ENCODE measurements at places on chromosomes 7 and 10. TPM values are rescaled to one million over a fixed set of nuclear protein-coding genes. Genes with fewer than 3 reads are reported as not detected.

LOXL4 gene
- 0.51 TPM for total RNA-seq

GRCh38 chr10:26087666-26088065, 128.9 kb upstream of the GAD2 start:
- DNase-seq = no peak

CACNA2D1 gene
- total RNA-seq = 7.8 TPM

DNA sequence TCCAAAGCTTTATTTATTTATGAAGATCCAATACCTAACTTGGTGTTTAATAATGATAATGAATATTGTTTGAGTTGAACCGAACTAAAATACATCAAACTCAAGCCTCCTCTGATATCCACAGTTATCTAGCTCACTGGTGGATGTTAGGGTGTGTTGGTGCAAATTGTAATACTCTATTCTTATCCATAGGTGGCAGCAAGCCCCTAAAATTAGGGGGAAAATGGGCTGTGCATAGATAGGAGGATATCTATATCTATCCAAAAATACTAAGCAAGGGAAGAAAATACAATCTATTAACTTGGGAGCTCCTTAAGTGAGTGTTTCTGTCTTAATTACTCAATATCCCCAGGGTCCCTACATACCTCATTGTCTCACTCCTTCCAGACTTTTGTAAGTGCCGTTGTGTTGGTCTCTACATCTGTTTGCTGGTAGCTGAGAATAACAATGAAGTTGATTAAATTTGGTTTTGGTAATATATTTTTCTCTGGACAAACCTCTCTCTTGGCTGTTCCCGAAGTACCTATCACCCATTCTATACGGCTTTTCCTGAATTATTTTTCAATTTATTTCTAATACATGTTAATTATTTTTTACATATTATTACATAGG, 55.0 kb upstream of the VWDE start:
- DNase-seq = peak; percentile 9

ADAM22 gene
- 0.26 TPM for total RNA-seq

HOXA2 gene
- total RNA-seq = 0.39 TPM

SLC26A3 gene
- total RNA-seq = not detected

- no peak for DNase-seq
These were observed 28.1 kb downstream of the LRRC4 start for GRCh38 chr7:128003167-128003566.

DNA sequence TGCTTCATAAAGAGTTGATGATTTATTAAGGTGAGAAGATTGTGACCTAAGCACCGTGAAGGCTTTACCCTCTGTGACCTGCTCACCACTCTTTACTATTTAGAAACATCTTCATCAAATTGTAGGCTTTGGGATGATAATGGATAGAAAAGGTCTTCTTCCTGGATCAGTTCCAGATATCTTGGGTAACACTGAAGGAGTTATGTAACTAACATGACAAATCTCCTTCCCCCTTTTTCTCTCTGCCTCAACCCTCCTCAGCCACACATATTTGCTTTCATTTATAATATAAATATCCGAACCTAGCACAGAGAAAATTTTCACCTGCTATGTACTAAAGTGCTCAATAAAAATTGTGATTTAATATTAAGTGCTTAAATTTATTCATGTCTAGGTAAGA, 151.5 kb downstream of the FRMD4A start:
- no peak for DNase-seq
